ENCODE measurements at places on chromosomes 11 and 22.

GRCh38 chr11:33040862-33041453 lies 1.6 kb downstream of the TCP11L1 start:
- no peak for DNase-seq

DNA sequence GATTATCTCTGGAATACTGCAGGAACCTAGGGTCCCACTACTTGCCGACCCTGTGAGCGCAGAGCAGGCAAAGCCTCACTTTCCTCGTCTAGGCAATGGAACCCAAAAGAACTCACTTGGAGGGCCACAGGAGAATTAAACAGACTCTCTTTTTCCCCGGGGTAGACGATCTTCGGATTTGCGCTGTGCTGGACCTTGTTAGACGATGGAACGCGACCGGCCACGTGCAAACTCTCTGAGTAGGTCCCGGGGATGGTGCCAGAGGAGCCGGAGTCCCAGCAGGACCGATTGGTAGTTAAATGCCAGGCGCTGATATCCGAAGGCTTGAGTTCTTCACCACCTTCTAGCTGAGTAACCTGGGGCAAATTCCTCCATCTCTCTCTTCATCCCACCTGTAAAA lies 1.0 kb upstream of the SLC1A2 start:
- DNase-seq: no peak

DNA sequence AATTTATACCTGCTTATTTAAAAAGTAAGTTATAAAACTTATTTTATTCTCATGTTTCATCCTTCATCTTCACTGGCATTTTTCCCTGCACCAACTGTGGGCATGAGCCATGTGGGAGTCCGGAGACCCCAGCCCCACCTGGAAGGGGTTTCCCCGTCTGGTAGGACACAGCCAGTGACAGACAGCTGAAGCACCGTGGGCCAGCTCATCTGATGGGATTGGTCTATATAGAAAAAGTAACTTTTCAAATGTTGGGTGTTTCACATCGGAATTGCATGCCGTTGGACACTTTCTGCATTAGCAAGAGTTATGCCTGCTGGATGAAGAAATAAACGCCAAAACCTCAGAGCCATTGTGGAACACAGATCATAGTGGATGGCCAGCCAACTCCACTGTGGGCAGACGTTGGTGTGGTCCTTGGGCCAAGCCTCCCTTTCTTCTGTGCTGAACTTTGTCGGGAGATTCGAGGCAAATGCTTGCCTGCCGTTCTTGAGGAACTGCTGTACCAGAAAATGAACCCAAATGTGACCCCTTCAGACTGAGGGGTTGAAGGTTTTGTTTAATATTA lies 1329.3 kb downstream of the TBC1D22A start:
- no peak for DNase-seq

DNA sequence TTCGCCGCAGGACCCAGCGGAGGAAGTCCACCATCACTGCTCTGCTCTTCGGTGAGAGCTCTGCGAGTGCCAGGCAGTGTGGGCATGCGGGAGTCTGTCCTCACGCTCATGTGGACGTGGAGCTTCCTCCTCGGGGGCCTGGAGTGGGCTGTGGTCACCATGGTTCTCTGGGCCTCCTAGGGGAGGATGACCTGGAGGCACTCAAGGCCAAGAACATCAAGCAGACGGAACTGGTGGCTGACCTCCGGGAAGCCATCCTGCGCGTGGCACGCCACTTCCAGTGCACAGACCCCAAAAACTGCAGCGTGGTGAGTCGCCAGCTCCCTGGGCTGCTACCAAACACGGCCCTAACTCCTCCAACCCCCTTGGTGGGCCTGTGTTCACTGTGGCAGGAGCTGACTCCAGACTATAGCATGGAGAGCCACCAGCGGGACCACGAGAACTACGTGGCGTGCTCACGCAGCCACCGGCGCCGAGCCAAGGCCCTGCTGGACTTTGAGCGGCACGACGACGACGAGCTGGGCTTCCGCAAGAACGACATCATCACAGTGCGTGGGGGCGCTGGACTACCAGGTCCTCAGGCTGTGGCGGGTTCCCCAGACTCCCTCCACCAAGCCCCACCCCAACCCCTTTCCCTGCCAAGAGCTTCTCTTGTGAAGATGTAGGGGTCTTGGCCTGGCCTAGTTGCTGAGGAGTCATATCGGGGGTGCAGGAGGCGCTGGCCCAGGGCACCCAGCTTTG lies 36.8 kb downstream of the SGSM3 start:
- DNase-seq: no peak

DNA sequence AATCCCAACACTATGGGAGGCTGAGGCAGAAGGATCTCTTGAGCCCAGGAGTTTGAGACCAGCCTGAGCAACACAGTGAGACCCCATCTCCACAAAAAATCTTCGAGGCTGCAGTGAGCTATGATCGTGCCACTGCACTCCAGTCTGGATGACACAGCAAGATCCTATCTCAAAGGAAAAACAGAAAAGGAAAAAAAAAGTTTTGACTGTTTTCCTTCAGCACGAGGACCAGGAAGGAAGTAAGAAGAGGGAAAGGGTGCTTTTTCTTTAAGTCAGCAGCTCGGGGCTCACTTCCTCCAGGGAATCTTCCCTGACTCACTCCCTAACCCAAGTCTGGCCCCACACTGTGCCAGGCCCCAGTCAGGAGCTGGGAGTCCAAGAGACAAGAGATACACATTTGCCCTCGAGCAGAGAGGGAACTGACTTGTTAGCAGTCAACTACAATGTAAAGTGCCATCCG lies 14.2 kb downstream of the ARRB1 start:
- DNase-seq: peak; percentile 82

GRCh38 chr22:34973926-34974325 lies 92.0 kb upstream of the ISX start:
- DNase-seq: no peak

DNA sequence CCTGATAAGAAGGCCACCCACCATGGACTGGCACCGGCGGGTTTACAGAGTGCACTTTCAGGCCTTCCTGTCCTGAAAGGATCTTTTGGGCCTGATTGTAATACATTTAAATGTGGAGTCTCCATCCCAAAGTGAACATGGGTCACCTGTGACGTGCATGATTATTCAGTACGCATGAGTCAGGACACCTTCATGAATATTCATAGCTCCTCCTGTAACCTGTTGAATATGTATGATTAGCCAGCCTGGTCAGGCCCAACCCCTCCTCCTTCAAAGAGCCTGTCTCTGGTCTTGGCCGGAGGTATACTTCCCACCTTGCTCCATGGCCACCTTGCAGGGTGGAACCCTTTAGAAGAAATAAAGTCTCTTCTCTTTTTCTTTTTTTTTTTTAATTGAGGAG lies 75.9 kb upstream of the NUP50 start:
- DNase-seq: no peak

GRCh38 chr11:122690801-122691548 lies 35.5 kb downstream of the UBASH3B start:
- DNase-seq: no peak

GRCh38 chr11:90874281-90874680 lies 651.4 kb upstream of the CHORDC1 start:
- no peak for DNase-seq

DNA sequence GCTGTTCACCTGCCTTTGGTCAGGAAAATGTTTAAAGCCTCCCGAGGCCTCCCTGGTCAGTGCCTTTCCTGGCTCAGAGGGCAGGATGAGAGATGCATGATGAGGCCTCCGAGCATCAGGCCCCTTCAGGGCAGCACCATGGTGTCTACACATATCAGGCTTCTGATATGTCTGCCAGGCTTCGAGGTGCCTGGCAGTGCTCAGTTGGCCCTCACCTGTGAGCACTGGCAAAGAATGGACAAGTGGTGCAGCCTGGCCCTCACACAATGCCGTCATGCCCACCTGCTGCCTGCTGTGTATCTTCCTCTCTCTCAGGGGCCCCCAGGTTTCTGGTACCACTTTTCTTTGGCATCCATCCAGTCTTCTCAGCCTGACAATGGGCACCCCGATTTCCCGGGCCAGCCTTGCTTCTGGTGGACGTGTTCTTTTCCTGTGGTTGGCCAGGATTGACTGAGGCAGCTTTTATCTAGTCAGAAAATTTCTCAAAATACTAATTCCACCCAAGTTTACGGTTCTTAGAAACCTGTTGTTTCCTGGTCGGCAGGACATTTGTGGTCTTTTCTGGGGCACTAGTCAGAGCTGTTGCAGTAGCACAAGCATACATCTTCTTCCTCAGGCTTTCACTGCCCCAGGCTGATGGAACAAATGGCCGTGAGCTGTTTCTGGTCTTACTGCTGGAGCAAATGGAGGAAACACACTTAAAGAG lies 76.8 kb upstream of the SUSD2 start:
- no peak for DNase-seq

DNA sequence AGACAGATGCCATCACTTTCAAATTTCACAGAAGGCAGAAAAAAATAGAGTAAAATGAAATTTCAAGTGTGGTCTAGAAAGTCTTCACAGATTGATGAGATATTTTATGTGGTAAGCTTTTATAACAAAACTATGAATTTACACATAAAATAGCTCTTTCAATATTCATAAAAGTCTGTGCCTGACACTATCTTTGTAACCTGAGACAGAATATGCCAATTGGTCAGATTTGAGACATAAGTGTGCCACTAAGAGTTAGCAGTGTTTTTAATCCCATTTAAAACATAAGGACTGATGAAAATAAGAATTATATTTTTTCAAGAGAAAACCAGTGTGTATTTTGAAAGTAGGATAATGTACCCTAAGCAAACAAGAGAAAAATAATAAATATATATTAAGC lies 769.5 kb upstream of the LUZP2 start:
- DNase-seq: no peak

DNA sequence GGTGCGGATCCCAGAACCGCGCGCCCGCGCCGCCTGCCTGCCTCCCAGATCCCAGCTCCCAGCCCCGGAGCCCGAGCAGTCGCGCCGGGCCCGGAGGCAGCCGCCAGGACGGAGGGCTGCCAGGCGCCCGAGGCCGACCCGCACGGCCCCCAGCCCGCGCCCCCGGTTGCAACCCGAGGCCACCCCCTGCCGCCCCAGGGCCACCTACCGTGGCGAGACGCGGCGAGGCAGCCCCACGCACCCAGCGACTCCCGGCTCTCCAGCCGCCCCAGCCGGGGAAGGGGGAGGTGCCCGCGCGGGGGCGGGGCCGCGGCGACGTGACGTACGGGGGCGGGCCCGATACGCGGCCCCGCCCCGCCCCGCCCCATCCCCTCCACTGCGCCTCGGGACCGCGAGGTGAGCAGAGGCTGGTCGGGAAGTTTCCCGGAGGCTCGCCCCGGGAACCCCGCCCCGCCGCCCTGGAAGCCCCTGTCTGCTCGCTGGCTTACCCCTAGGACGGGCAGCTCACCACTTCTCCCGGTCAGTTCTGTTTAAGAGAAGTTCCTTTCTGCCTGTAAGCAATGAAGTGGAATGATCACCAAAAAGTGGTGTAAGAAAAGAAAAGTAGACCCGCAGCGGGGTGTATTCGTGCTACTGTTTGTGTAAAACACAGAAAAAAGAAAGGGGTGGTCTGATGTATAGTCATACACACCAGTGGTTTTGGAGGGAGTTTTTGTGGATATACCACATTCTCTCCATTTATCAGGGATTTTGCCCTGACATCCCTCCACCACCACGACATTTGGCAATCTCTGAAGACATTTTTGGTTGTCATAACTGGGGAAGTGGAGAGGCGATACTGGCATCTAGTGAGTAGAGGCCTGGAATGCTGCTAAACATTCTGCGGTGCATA lies at the start of gene TPST2:
Gene TPST2 (minus strand): TSS at position 288 of the 892 bp plus-strand sequence. CDS start 48,502 bp downstream, outside the sequence.
- peak; percentile 83 for DNase-seq

- peak; percentile 67 for DNase-seq
Observed at GRCh38 chr11:27392278-27393114, 29.5 kb upstream of the CCDC34 start.

GRCh38 chr11:18390088-18390487 lies 4.3 kb upstream of the LDHA start:
- no peak for DNase-seq

DNA sequence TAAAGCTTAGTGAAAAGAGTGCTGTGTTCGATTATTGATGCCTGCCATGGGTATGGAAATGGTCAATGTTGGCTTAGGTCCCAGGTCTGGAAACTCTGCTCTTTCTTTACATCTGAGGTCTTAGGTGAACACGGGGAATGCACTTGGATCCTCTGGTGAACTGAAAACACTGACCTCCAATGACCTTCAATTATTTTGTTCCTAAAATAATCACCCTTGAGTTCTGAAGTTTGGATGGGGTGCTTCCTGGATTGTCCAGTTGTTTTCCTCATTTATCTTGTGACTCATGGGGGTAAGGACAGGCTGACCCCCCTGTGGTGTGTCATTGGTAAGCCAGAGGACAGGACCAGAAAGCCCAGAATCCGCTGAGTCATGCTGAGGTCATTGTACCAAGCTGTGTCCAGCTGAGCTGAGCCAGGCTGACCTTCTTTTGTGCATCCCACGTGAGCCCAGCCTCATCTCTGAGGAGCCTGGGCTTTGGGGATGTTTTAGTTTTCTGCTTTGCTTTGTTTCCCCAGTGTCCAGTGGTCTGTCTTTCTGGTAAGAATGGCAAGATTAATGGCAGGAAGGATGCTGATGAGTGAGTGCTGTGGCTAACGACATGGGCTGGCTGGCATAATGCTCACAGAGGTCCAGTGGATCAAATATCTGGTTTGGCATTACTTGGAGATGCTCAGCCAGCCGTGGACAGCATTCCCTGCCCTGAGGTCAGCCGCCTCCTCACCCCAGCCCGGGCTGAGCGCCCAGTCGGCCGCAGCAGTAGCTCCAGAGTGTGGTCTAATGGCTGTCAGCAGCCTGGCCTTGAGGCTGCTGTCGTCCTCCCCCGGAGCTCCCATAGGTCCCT lies 35.6 kb downstream of the AMPD3 start:
- DNase-seq: peak; percentile 100

- no peak for DNase-seq
Observed at GRCh38 chr11:95088946-95089619, 563 bp upstream of the ENDOD1 start.

- no peak for DNase-seq
Observed at GRCh38 chr11:61120099-61120705, 17.9 kb downstream of the CD5 start.

DNA sequence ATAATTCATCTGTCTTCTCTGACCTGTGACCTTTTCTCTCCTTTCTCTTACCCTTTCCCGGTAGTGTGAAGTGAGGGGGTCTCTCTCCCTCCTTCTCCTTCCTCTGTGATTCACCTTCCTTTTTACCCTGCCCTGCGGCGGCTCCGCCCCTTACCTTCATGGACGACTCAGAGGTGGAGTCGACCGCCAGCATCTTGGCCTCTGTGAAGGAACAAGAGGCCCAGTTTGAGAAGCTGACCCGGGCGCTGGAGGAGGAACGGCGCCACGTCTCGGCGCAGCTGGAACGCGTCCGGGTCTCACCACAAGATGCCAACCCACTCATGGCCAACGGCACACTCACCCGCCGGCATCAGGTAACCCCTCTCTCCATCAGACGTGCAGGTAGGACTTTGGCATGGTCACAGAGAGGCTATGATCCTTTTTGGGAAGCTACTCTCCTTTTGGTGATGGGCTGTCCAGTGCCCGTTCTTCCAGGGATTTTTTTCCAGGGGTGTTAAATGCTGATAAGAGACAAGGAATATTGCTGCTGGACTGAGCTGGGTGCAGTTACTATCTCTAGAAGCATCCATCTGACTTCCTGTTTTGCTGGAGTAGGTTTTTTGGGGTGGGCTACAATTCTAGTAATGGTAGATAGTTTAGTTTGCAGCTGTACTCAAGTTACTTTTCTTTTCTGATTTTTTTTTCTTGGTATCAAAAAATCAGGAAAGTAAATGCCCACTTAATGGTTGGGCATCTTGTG lies 29.9 kb downstream of the CTNND1 start:
- no peak for DNase-seq
